ENCODE measurements at places on chromosomes 11 and 22.
A peak's percentile ranks its signal among the peaks of the same experiment; 100 is the strongest.

GRCh38 chr11:128685402-128686020 lies 8.4 kb upstream of the FLI1 start:
- no peak for DNase-seq

- DNase-seq = no peak
These were observed 57.2 kb downstream of the CABIN1 start for GRCh38 chr22:24068377-24068680.

- DNase-seq = no peak
These were observed 5.7 kb downstream of the CHADL start for GRCh38 chr22:41234815-41235695.

DNA sequence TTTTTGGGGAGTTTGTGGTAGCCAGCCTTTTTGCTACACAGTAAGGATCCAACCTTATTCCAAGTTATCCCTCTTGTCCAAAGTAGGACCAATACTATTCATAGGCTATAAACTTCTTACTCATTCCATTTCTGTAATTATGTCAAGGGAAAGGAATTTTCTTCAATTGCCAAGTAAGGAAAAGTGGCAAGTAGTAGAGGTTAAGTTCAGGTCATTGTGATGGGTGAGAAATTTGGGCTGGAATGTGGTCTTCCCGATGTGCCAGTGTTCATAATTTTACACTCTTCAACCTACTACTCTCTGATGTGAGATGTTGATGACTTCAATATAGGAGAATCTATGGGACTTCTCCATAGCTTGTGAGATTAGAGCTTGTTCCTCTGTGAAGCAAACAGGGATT lies 648.8 kb downstream of the METTL15 start:
- DNase-seq = peak; percentile 69

GRCh38 chr11:115206365-115207022 lies 297.7 kb downstream of the CADM1 start:
- DNase-seq = no peak

DNA sequence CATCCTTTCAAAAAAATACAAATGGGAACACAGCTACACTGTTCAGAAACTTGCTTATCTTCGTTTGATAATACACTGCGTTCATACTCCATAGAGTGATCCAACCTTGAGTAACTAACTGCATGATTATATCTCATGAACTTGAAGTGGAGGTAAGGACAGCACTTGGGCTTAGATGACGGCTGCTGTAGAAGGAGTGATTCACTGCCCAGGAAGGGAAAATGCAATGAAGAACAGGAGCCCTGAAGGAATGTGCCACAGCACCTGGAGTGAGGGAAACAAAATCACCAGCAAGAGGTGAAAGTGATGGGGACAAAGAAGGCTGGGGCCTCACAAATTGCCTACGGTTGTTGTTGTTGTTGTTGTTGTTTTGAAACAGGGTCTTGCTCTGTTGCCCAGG lies 44.1 kb upstream of the SC5D start:
- no peak for DNase-seq

DNA sequence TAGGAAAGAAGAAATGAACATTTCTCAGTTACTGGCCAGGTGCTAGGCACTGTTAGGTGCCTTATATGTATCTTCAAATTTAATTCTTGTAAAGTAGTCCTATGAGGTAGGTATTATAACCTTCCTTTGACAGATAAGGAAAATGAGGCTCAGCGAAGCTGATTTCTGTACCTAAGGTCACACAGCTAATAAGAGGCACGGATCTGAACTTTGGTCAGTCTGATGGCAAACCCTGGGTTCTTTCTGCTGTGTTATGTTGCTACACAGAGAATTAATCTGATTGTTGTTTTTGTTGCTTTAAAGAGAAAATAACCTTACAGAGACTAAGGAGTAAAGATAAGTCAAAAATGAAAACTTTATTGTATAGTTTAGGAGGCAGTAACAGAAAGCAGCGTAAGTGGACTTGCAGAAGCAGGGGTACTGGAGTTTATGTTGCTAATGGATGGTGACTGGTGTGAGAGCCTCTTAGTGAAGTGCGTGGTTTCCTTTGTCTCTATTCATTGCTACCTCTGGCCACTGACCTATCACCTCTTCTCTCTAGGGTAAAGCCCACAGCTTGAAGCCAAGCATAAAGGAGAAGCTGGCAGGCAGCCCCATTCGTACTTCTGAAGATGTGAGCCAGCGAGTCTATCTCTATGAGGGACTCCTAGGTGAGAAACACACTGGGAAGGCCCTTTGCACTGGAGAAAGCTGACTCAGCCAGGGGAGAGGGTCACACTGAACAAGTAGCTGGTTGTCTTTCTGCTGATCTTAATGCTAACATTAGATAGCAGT lies 38.3 kb downstream of the MADD start:
- DNase-seq = peak; percentile 6

GRCh38 chr11:2306877-2307500 lies 5.2 kb downstream of the TSPAN32 start:
- DNase-seq = peak; percentile 31

- DNase-seq = peak; percentile 21
These were observed 17.8 kb downstream of the SCUBE2 start for GRCh38 chr11:9073466-9074225.

GRCh38 chr22:49394116-49394785 lies 433.4 kb downstream of the BRD1 start:
- DNase-seq = no peak

- peak; percentile 99 for DNase-seq
These were observed 2.0 kb upstream of the FERMT3 start for GRCh38 chr11:64204464-64204989.

GRCh38 chr11:114215428-114215827 lies 80.8 kb upstream of the NNMT start:
- no peak for DNase-seq

GRCh38 chr11:90704510-90704909 lies 481.7 kb upstream of the CHORDC1 start:
- no peak for DNase-seq

GRCh38 chr11:73931039-73931645 lies 19.7 kb upstream of the DNAJB13 start:
- peak; percentile 95 for DNase-seq

- DNase-seq = peak; percentile 16
These were observed 112.9 kb downstream of the SLC36A4 start for GRCh38 chr11:93084727-93085505.

DNA sequence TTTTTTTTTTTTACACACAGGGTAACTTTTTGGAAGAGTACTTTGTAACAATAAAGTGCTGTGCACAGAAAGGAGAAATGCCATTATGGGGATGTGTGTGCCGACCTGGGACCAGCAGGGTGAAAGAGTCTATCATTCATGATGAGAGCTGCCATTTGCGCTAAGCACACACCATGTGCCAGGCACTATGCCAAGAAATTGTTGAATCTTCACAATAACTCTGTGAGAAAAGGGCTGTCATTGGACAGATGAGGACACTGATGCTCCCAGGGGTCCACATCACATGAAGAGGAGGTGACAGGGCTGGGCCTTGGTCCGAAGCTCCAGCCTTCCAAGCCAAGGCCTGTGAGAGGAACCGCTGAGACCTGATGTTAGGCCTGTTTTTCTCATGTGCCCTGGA lies 5.6 kb downstream of the DUSP18 start:
- DNase-seq = no peak

DNA sequence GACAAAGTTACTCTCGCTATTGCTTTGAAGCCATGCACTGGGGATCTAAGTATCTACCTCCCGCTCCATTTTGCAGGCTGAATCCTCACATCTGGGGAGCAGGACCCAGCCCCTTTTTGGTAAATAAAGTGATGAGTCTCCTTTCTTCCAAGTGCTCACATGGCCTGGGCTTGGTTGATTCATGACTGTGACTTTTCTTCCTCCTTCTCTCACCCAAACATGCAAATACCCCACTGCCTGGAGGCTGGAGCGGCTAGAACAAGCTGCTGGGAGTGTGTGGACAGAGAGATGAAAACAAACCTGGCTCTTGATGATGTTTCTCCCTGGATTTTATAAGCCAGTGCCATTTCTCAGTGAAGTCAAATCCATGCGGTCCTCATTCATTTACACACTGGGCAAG lies 72.7 kb downstream of the TRIM29 start:
- no peak for DNase-seq

DNA sequence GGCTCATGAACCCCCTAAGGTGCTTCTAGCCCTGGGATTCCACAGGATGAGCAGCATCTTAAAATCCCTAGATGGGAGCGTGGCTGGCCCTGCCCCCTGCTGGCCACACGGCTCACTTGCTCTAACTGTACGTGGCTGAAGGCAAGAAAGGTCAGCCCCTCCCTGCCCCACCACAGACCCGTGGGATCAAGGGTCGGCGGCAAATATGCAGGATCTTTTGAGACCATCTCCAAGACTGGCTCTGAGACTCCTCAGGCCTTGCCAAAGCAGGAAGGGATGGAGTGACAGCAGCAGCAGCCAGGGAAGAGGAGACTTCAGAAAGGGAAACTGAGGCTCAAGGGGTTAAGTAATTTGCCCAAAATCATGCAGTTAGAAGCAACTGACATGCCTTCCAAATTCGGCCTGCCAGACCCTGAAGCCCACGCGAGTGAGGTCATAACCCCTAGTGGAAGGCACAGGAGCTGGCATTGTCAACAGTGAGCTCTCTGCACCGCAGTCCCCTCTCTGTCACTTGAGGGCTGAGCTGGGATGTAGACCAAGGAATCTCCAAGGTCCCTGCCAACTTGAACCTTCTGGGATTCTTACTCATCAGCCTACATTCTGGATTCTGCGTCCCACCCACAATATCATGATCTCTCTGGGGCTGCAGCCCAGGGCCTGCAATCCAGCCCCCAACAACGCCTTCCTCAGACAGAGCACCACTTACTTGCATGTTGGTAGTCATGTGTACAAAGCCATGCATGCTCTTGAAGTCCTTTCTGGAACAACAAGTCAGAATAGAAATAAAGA lies 31.4 kb downstream of the CREB3L1 start:
- DNase-seq = peak; percentile 75

GRCh38 chr11:134800826-134801225 lies 388.8 kb upstream of the B3GAT1 start:
- no peak for DNase-seq

- DNase-seq = peak; percentile 46
These were observed 88.4 kb upstream of the TEAD1 start for GRCh38 chr11:12585861-12586260.

DNA sequence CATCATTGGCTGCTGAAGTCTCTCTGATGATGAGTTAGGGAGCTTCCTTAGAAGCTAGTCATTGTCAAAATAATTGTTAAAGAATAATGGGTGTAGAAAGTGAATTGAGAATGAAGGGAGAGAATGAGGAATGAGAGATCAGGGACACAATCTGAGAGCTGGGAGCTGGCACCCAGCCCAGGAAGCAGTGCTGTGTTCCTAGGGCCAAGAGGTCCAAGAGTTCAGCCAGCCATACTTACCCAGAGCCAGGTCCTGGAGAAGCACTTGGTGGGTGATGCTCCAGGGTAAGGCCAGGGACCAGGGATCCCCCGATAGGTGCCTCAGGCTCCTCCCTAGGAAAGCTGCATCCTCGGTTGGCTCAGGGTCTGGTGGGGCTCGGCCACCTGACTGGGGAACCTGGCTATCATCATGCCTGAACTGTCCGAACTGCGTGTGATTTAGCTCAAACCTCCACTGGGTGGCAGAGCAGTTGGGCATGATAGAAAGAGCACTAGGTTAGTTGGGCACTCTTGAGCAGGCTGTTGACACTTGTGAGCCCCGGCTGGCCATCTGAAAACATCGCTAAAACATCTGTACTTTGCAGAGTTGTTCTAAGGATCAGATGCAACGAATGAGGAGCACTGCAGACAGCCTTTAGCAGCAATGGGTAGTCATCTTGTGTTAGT lies 123.9 kb upstream of the NCAM1 start:
- DNase-seq = peak; percentile 2

- DNase-seq = no peak
These were observed at the start of gene ANO1 for GRCh38 chr11:70078095-70078780. Gene ANO1 (plus strand): TSS chr11:70078317. CDS start chr11:70078607, 290 bp downstream.

- peak; percentile 29 for DNase-seq
These were observed 32.0 kb upstream of the LINC01488 start for GRCh38 chr11:69449320-69450063.

- DNase-seq = no peak
These were observed 397.7 kb downstream of the TBC1D22A start for GRCh38 chr22:47160141-47160541.

DNA sequence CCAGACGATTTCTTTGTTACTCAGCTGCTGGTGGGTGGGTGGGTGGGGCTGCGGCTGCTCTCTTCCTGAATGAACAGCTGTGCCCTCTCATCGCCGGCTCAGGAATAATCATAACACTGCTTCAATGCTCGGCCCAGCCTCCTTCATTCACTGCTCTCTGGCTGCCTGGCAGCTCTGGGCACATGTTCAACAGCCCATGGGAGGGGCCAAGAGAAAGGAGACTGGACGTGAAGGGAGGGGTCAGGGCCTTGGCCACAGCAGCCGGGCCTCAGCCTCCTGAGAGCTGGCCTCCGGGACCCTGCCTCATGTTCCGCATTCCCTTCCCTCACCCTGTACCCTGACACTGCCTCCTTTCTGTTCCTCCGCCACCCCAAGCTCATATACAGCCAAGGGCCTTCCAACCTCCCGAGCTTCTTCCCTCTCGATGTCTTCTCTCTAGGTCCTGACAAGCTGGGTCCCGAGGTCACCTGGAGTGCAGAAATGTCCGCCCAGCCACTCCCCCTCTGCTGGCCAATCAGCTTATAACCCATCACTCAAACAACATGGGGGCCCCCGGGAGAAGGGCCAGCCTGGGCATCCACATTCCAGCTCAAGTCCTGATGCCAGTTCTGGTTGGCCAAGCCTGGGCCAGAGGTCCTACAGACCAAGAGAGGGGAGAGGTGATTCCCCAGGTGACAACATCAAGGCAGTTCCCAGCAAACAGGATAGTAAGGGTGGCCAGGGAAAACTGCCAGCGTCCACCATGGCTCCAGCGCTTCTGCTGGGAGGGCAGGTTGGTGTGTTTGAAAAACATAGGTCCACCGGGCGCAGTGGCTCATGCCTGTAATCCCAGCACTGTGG lies 3.2 kb upstream of the CSDC2 start:
- peak; percentile 92 for DNase-seq

- no peak for DNase-seq
These were observed 18.4 kb upstream of the ST3GAL4 start for GRCh38 chr11:126337126-126337473.

DNA sequence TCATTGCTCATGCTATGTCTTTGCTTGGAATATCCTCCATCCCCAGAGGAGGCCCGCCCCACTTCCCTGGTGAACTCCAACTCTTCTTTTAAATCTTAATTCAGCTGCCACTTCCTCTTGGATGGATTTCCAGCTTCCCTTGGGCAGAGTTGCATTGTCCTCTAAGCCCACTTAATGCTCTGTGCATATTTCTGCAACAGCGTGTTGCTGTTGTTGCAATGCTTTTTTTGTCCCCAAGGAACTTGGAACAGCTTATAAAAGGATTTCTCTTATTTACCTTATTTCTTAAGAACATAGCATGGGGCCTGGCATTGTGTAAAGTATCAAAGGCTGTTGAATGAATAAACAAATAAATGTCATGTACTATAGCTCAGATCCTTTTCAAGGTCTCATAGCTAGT lies 507.4 kb downstream of the METTL15 start:
- DNase-seq = no peak

DNA sequence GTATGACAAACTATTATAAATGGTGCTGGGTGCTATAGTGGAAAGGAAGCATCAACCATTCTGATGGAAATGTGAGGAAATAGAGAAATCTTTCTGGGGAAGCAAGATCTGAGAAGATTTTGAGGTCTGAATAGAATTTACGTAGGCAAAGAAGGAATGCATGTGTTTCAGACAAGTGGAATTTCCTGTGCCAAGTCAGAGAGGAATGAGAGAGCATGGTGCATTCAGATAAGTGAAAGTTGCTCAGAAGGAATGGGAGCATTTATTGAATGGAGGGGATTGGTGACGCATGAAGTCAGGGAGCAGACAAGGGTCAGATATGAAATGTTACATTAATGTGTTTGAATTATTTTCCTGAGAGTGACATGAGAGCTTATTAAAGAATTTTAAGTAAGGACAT lies 725.5 kb downstream of the METTL15 start:
- peak; percentile 96 for DNase-seq

Measured in choroid plexus epithelial cell (primary cell).